Effector CD8-positive, alpha-beta T cell (primary cell): ENCODE measurements at places on chromosomes 12 and 14.

- DNase-seq, result no peak
Measured at GRCh38 chr12:20620261-20620660, 74.9 kb upstream of the SLCO1C1 start.

DNA sequence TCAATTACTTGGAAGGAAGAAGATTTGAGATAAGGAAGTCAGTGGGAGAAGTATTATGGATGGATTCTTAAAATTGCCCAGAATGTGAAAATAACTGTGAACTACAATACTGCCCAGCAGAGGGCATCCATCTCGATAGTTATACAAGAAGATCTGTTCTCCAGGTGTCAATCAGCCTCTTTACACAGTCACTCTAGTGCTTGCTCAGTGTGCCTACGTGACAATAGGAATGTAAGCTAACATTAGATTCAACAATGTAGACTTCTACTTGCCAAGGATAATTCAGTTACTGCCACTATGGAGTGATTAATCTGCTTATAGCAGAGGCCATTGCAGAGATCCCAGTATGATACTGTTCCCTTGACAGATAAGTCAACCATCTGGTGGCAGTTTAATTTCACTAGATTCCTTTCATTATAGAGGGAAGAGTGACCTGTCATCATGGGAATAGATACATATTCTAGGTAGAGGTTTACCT, 10.6 kb upstream of the MAP4K5 start:
- DNase-seq, result no peak

DNA sequence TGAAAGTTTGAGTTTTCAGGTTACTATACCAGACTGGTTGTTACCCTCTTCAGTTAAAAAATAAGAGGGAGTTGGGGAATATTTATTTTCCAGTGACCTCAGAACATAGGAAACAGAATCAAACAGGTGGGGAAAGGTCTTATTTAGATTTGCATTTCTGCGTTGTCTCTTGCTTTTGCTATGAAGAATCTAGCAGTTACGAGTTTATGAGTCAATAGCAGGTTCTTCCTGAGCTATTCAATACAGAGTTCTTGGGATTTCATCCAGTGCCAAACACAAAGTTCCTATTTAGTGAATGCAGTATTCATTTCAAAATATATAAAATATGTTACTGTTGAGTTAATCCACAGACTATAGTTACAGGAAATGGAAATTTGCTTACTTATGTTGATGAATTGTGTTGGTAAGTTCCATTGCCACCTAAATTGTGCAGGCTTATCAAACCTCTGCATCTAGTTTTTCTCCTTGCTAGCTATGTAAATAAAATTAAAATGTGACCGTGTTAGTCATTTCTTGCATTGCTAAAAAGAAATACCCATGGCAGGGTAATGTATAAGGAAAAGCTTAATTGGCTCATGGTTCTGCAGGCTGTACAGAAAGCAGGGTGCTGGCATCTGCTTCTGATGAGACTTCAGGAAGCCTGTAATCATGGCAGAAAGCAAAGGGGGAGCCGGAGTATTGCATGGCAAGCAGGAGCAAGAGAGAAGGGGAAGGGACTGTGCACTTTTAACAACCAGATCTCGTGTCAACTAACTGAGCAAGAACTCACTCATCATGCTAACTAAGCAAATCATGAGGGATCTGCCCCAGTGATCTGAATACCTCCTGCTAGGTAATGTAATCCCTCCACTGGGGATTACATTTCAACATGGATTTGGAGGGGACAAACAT, 110.2 kb downstream of the KTN1 start:
- DNase-seq, result no peak

GRCh38 chr12:3470296-3470695, 20.7 kb upstream of the PRMT8 start:
- DNase-seq, result no peak

- DNase-seq, result no peak
Measured at GRCh38 chr14:85344847-85345570, 184.9 kb upstream of the FLRT2 start.

- no peak for DNase-seq
Measured at GRCh38 chr12:69131077-69131476, 108.3 kb upstream of the CPSF6 start.

DNA sequence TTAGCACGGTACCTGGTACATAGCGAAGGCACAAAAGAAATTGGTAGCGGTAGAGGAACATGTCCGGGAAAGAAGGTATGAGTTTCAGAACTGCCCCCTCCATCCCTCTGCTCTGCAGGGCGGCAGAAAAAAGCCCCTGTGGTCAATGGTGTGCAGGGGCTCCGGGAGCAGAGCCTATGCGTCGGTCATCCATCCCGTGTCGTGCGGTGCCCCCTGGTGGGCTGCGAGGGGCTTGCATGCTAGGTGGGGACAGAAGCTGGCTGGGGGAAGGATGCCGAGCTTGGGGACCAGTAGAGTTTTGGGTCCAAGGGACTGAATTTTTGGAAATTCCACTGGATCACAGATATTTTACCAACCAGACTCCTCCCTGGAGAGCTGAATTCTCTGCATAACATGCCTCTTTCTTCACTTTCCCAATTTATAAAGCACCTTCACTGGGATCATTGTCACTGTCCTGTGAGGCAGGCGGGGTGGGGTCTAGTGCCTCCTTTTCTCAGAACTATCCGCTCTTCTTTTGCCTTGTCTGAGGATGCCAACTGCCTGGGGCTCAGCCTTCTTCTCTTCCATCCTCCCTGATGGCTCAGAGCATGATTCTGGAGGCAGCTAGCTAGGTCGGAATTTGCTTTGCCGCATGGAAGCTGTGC, 148.7 kb downstream of the SMOC1 start:
- DNase-seq, result peak; percentile 38

GRCh38 chr12:109943811-109944210, 43.7 kb downstream of the TCHP start:
- DNase-seq, result no peak

DNA sequence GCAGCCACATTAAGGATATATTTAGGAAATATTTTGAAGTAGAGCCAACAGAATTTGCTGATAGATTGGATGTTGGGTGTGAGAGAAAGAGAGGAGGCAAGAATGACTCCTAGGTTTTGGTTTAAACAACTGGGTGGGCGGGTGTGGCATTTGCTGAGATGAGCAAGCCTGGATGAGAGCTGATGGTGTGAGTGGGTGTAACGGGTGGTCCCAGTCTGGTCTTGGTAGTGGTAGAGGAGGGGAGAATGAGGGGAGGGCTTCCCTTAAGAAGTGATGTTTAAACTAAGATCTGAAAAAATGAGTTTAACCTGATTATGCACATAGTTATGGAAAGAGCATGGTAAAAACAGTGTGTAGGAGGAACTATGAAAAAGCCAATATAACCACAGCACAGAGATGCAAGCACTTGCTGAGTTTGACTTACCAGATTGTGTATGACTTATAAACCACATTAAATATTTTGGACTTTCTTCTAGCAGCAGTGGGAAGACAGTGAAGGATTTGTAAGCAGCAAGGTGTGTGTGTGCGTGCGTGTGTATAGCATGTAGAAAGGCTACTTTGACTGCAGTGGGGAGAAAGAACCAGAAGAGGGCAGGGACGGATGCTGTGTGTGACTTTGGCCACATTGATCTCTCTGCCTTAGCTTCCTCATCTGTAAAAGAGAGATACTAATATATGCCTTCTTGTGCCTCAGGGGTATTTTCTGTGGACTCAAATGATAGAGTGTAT, 139.7 kb downstream of the PRIMA1 start:
- no peak for DNase-seq

DNA sequence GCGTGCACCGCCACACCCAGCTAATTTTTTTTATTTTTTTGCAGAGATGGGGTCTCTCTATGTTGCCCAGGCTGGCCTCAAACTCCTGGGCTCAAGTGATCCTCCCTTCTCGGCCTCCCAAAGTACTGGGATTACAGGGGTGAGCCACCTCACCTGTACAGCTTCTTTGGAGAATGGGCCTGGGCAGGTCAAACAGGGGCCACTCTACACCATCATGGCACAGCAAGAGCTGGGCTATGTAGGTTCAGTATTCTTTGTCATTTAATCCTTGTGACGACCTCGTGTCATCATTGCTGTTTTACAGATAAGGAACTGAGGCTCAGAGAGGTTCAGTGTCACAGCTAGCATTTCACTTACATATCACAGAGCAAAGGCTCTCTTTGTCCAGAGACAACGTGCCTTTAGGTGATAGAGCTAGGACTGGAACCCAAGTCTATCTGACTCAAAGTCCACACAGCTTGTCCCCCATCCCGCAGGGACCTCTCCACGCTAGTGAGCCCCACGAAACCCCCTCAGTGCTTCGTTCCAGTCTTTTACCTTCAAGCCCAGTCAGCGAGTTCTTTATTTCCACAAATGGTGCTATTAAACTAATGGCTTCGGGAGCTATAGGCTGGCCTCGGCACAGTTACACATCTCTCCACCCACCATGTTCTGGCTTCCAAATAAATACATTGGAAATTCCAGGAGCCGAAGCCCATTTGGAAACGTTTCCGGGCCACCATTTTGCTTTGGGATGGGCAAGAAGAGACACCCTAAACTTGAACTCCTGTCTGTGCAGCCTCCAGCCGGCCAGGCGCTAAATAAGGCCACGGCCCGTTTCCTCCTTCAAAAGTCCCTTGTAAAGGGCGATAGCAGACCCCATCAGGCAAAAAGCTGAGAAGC, 660 bp upstream of the MAP1LC3B2 start:
- no peak for DNase-seq

DNA sequence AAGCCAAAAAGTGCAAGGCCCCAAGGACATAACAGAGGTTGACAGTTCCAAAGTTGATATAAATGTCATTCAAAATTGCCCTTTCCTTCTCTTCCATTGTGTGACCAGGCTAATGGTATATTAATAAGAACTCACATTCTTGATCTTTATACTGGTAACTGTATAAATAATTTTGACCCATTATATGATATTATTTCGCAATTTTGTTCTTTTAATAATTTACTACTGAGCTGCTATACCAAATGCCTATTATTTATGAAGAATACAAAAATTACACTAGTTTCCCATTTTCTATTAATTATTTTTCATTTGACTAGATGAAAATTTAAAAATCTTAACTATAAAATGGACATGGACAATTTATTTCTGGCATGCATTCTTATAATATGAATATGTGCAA, 370.2 kb downstream of the SOX5 start:
- no peak for DNase-seq

GRCh38 chr14:20997564-20997963, 1.5 kb upstream of the SLC39A2 start:
- no peak for DNase-seq

GRCh38 chr12:13691598-13691997, 289.8 kb downstream of the GRIN2B start:
- DNase-seq, result no peak

- DNase-seq, result no peak
Measured at GRCh38 chr12:12079291-12079690, 8.6 kb downstream of the BCL2L14 start.

GRCh38 chr12:121786440-121786825, 7.1 kb downstream of the RHOF start:
- DNase-seq, result peak; percentile 12

GRCh38 chr12:31655208-31655607, 4.3 kb upstream of the ETFBKMT start:
- no peak for DNase-seq

GRCh38 chr12:54126029-54126695, 62.6 kb downstream of the SMUG1 start:
- DNase-seq, result no peak

- no peak for DNase-seq
Measured at GRCh38 chr12:101116911-101117310, 93.1 kb downstream of the SLC5A8 start.

GRCh38 chr12:12474931-12475795, 87.5 kb downstream of the DUSP16 start:
- no peak for DNase-seq

GRCh38 chr14:81199084-81199483, 21.7 kb downstream of the GTF2A1 start:
- no peak for DNase-seq

GRCh38 chr12:93857279-93857938, 180.2 kb downstream of the CRADD start:
- no peak for DNase-seq

GRCh38 chr14:54590481-54590880, 23.6 kb downstream of the SAMD4A start:
- DNase-seq, result no peak

GRCh38 chr12:49809381-49809905, 18.8 kb downstream of the NCKAP5L start:
- DNase-seq, result no peak

DNA sequence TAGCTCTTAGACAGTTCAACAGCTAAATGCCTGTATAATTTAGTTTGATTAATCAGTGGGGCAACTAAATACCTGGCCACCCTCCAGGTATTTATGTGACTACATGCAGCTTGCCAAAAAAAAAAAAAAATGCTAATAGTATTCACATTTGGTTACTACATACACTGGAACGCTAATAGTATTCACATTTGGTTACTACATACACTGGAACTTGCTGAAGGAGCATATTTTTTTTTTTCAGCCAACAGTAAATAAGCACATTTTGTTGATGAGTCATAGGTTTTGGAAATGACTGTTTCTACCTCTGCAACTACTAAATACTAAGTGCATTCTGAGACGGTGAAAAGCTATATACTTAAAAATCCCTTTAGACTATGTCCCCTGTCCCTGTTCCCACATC, 1172.3 kb downstream of the LRFN5 start:
- DNase-seq, result no peak

- DNase-seq, result no peak
Measured at GRCh38 chr14:49193332-49194065, 392.7 kb downstream of the RPS29 start.

GRCh38 chr12:2686280-2686646, 108.5 kb upstream of the FKBP4 start:
- no peak for DNase-seq

- DNase-seq, result no peak
Measured at GRCh38 chr12:47722136-47722834, 3.0 kb downstream of the ENDOU start.

DNA sequence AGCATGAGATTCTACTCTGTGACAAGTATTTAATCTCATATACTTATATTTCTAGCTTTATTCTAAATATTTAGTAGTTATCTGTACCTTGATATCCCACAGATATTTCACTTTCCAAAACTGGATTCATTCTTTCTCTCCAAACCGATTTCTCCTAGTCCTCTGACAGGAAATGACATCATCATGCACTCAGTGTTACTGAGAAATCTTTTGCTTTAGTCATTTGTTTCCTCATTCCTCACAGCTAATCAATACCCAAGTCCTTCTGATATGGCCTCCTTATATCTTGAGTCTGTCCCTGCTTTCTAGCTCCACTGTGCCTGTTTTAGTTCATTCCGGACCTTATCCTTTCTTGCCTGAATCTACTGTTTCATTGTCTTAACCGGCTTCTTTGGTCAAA, 39.4 kb upstream of the E2F7 start:
- no peak for DNase-seq

DNA sequence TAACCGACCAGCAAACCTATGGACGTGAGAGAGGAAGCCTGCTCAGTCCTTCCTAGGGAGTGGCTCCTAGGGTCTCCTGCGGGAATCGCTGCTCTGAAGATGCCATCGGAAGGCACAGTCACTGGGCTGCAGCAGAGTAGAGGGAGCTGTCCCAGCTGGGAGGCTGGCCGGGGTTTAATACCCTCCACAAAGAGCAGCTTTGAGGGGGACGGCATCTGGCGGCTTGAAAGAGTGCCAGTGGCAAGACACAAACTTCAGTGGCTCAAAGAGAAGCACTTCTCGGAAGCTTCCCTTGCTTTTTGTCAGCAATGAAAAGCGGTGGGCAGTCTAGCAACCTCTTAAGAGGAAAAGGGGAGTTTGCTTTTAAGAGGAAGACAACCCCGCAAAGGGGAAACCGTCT, 114.6 kb downstream of the TMEM132C start:
- DNase-seq, result no peak

GRCh38 chr12:89882050-89882449, 173.4 kb upstream of the ATP2B1 start:
- DNase-seq, result no peak
